ENCODE measurements at places on chromosomes 13 and 19.

DNA sequence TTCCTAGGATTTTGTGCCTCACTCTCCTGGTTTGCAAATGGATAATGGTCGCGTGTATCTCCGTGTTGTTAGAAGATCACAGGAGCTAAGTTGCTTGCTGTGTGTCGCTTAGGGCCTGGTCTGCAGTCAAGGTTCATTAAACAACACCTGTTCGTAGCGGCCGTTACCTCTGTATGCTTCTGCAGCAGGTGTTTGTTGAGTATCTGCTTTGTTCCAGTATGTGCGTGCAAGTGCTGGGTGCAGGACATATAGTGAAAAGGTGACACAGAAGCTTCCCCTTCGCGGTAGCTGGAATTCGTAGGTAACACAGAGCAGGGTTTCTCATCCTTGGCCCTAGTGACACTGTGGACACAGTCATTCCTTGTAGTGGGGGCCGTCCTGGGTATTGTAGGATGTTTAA lies 5.4 kb downstream of the MED25 start:
- no peak for DNase-seq

DNA sequence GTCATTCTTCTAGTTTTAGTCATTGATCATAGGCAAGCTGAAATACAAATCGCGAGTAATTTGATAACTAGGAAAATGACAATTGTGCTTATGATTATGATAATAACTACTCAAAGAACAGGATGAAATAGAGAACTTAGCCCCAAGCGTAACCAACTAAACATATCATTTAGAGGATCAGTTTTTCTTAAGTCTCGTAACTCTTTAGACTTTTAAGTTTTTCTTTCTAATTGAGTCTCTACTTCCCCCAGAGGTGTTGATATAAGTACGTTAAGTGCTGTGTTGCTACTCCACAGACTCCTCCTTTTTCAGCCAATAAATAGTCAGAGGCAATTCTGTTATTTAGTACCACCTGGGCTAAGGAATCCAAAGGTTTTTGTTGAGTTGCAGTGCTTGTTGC lies 96.3 kb downstream of the NHLRC3 start:
- DNase-seq, result no peak

DNA sequence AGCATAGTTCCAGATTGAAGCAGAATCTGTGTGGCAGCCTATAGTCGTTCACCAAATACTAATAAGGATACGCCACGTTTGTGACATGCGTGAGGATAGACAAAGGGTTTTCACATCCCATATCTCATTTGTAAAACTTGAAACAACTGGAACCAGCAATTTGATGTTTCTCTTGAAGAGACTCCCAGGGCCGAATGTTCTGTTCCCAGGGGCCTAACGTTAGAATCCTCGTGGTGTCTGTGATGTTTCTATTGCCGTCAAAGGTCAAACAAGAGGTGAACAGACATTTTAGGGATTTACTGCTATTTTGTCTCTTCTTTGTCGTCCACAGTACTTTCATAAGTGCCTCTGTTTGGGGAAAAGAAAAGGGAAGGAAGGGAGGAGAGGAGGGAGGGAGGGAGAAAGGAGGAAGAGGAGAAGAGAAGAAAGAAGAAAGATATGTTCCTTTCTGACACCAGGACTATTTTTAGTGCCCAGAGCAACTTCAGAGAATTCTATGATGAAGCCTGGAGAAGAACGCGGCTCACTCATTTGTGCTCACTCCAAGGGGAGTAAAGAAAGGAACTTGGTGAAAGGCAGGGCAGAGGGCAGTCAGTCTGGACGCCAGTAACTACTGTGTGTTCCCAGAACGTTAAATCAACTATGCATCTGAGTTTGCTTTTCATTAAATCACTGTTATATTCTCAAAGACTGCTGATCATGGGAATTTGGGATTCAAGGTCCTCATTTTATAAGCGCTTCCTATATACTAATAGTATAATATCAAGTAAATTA lies 154.5 kb downstream of the DCT start:
- DNase-seq, result no peak

- no peak for DNase-seq
These were observed 13.6 kb downstream of the ZNF490 start for GRCh38 chr19:12596927-12597548.

DNA sequence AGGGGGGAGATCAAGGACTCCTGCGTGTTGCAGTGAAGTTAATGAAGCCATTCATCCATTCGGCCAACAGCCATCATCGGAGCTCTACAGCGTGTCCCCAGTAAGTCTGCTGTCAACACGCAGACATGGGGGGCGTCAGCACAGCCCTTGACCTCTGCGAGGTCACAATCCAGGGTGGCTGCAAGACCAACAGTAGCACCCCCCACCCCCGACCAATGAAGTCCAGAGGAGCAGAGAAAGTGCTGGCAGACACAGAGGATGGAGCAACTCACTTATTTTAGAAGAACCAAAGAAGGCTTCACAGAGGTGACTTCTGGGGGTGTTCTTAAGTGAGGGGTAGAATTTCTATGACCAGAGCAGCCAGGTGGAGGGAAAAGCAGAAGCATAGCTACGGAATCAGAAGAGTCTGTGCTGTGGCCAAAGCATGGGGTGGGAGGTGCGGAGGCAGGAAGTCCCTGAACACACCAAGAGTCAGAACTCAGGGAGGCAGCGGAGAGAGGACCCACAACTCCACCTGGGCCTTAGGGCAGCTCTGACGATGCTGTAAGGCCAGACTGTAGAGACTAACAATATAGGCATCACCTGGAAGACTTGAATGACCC lies 185.4 kb downstream of the FOXO1 start:
- no peak for DNase-seq

GRCh38 chr13:95741584-95742563 lies 64.9 kb downstream of the DNAJC3 start:
- peak; percentile 31 for DNase-seq

- DNase-seq, result peak; percentile 95
These were observed 4.3 kb downstream of the BBC3 start for GRCh38 chr19:47226426-47227351.

- DNase-seq, result peak; percentile 95
These were observed 811 bp upstream of the PRMT1 start for GRCh38 chr19:49676136-49676783.

GRCh38 chr13:59300355-59301173 lies 863.2 kb downstream of the DIAPH3 start:
- no peak for DNase-seq

- DNase-seq, result no peak
These were observed 159.1 kb downstream of the LMO7 start for GRCh38 chr13:75795274-75795673.

- DNase-seq, result no peak
These were observed 35.2 kb downstream of the SLC25A42 start for GRCh38 chr19:19098703-19099632.

GRCh38 chr19:1113030-1113985 lies 9.5 kb downstream of the GPX4 start:
- DNase-seq, result peak; percentile 91

DNA sequence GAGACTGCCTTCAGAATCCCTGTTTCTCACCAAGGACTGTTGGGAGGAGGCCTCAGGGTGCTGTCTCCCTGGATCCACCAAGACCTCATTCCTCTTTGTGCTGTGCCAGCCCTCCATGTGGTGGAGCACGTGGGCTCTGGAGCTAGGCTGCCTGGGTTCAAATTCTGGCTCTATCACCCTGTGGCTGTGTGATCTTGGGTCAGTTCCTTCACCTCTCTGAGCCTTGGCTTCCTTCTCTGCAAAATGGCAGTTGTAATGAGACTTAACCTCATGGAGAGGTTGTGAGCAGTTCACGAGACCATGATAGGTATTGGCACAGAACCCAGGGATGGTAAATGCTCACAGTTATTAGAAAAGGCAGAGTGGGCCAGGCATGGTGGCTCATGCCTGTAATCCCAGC lies 6.4 kb downstream of the PNMA8C start:
- DNase-seq, result no peak

DNA sequence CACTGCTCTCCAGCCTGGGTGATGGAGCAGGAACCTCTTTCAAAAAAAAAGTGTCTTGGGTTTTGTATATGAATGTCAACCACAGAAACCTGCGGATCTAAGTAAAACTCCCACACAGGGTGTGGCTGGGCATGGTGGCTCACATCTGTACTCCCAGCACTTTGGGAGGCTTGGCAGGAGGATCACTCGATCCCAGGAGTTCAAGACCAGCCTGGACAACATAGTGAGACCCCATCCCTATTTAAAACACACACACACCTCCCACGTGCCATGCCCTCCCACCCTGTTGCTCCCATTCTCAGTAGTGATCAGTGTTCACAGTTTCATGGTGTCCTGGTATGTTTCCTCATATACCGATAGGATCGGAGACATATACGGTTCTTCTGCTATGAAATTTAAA lies 9.2 kb downstream of the TMED1 start:
- DNase-seq, result no peak

DNA sequence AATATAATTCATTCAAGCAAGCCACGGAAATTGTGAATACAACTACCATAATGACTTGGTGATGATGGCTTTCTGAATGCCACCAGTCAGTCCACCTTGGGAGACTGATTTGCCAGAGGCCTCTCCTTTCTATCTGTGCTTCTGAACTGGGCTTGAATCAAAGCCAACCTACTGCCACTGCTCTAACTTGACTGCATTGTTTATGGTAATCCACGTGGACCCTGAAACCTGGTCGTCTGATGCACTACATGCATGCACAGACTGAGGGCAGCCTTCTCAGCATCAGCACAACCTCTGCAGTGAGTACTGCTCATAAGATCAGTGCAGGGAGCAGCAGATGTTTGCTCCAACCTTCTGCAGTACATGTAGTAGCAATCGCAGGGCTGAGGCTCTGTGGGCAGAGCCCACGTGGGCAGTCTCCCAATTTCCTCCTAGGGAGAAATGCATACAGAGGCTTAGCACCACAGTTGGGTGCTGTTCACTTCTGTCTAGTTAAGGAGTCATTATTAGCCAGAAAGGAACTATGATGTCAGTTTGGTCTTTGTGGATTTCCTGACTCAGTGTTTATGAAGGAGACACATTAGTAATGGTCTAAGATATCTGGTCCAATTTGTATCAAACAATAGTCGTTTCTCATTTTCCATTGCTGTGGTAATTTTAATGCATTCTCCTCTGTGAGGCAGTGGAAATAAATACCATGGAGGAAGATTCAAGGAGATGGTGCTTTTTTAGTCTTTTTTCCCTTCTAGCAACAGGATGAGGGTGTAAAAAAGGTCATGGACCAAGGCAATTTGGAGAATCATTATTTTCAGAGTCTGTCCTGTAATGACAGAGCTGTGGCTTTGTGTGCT lies 82.5 kb downstream of the AKAP11 start:
- DNase-seq, result peak; percentile 76

DNA sequence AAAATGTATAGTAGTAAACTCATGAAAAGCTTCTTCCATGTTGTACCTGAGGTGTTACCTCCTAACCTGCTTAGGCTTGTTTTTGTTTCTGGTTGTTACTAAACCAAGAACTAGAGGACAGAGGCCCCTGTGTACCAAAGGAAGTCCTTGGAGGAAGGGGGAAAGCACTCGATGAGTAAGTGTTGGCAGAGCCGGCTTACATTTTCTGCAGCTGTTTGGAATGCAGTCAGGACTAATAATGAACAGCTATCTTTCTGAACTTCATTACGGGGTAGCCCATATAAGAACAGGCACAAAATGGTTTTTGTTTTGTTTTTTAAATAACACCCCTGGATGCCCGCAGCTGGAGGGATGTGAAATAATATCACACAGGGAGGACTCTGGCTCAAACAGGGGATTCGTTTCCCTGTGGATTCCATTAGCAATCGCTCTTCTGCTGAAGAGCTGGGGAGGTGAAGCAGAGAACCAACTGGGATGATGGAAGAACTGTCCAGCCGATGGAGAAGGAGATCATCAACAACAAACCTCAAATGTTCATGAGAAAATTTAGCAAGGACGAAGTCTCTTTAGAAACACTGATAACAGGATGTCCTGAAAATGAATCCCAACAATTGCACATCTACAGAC lies 214.2 kb upstream of the MAB21L1 start:
- DNase-seq, result no peak

DNA sequence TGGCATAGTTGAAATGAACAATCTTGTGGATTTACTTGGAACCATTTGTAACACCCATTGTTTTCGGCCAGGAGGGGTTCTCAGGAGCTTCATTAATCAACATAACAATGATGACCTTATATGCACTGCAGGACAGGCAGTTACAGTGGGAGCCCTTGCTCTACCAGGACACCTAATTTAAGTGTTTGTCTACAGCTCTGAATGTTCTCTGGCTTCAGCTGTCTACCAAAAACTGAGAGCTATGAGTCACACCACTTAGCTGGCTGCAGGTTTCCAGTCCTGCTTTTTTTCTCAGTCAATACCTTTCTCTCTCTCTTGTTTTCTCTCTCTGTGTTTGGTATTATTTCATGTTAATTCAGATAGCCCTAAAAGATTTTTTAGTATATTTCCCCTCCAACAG lies 105.4 kb upstream of the MBNL2 start:
- DNase-seq, result peak; percentile 26

GRCh38 chr19:13102666-13103580 lies at the start of gene LYL1:
TSS of gene LYL1 (minus strand) at chr19:13102858. CDS start at chr19:13101171, 1,687 bp downstream.
- peak; percentile 80 for DNase-seq

DNA sequence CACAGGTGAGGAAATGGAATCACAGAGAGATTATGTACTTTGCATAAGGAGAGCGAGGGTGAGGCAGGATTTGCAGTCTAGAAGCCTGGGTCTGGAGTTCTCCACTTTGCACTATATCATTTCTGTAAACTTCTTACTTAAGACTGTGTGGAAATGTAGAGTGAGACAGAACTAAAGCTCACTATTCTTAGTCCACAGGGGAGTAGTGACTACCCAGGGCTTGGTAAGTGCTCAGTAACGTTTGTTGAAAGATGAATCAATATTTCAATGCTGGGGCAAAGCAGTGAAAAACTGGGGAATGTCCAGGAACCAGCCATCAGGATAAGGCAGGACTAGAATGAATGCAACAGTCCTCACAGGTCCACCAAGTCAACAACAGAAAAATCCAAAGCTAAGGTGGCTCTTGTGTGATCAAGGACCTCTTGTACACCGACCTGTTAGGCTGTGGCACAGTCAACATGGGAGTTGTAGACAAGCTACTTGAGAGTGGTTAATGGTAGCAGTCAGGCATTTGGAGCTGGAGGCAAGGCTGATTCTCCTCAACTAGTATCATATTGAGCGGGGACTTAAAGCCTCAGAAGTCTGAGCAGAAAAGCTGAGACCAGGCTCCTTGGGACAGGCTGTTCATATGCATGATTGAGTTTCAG lies 929 bp upstream of the TNFSF13B start:
- DNase-seq, result peak; percentile 32
